ENCODE measurements at places on chromosomes 11 and 22. TPM values are rescaled to one million over a fixed set of nuclear protein-coding genes. Genes with fewer than 3 reads are reported as not detected.
A peak's percentile ranks its signal among the peaks of the same experiment; 100 is the strongest.

TM7SF2 gene
- 19.2 TPM for total RNA-seq

POTEH gene
- total RNA-seq, result not detected

DNA sequence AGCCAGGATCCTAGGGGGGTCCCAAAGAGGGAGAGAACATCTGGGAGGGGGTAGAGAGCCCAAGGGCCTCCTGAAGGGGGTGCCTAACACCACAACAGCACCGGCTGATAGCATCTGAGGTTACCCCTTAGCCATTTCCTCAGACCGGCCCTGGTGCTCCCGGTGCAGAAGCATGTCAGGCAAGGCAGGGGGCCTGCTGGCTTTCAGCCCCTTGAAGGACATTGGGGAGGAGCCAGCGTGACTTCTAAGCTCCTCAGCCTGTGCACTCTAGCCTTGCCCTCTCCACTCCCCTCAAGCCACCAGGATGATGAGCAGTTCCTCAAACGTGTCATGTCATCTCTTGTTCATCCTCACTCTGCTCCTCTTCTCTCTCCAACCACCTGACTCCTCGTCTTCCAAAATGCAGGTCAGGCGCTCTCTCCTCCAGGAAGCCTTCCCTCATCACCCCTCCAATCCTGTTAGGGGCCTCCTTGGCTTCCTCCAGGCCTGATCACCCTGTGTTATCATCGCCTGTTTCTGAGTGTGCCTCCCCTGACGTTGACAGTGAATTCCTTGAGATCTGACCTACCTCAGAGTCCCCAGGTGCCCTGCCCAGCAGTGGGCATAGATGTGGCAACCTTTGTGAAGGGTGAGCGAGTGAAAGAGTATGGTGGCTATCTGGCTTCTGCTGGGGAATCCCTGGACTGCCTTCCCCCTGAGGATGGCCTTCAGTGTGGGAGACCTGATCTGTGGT is 6.1 kb downstream of the P2RY2 start:
- H3K27ac ChIP-seq, result no peak overlapping the region
- no peaks in the 10 kb centered on the region for H3K36me3 ChIP-seq
- no peak overlapping the region for H3K4me3 ChIP-seq
- H3K27me3 ChIP-seq, result peaks cover 7% of the 10 kb centered on the region
- peaks cover under 1% of the 10 kb centered on the region for H3K4me1 ChIP-seq

KCNJ4 gene
- total RNA-seq, result not detected

DNA sequence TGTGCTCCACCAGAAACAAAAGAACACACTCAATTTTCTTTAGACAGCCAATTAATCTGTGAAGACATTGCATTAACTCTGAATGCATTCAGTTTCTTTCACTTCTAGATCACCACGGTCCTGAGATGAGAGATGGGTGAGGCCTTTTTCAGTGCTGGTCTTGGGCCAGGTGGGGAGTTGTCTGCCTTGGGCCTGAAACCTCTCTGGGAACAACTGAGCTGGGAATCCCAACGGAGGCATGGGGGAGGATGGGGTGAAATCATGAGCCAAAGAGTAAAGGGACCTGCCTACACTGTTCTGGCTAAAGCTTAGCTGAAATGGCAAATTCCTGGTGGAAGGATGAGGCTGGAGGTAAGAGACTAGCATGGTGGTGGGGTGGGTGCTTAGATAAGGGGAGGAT is 353.5 kb upstream of the B3GAT1 start:
- no peak overlapping the region for H3K27ac ChIP-seq
- no peak for DNase-seq
- peaks cover 12% of the 10 kb centered on the region for H3K27me3 ChIP-seq
- no peak overlapping the region for H3K4me3 ChIP-seq

DNA sequence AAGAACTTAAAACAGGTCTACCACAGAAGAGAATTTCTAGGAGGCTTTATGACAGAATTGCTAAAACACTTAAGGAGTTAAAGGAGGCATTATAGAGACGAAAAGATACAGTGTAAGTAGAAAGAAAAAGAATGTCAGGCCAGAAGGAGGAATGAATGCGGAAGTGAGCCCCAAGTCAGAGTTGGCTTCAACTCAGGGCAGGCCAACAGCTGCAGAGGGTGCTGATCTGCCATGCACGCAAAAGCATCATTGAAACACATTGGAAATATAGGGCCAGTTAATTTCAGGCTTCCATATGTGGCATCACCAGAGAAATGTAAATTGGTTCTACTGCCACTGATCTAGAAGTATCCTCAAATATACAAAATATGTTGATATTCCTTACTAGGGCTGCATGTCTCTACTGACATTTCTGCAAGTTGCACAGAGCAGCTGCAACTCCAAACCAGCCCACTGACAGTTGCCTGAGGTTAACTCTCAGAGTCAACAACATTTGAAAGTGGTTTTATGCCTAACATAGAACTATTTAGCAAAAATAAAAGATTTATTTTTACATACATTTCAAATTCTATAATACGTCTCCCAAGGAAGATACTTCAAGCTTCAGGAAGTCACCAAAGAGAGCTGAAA is 324.1 kb downstream of the C11orf87 start:
- DNase-seq, result no peak
- H3K27me3 ChIP-seq, result no peaks in the 10 kb centered on the region
- H3K36me3 ChIP-seq, result no peaks in the 10 kb centered on the region
- H3K4me1 ChIP-seq, result no peaks in the 10 kb centered on the region

SLC29A2 gene
- 10.3 TPM for total RNA-seq

DNA sequence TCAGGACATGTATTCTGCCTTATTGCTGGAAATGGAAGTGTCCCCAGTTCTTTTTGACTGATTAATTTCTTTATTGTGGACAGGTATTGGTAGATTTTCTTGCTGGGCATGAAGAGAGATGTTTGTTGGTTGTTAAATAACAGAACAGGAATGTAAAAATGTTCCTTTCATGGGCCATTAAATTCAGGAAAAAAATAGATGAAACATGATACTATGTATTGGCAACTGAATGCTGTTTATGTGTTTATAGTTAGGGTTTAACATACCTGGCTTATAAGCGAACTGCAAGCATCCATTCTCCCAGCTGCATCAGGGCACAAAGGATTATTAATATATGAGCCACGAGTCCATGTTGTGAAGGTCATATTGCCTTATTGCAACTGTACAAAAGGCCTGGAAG is 368.5 kb downstream of the NELL1 start:
- H3K27ac ChIP-seq, result no peak overlapping the region
- H3K36me3 ChIP-seq, result no peaks in the 10 kb centered on the region
- no peak overlapping the region for H3K4me3 ChIP-seq
- no peaks in the 10 kb centered on the region for H3K4me1 ChIP-seq
- no peak for DNase-seq

DNA sequence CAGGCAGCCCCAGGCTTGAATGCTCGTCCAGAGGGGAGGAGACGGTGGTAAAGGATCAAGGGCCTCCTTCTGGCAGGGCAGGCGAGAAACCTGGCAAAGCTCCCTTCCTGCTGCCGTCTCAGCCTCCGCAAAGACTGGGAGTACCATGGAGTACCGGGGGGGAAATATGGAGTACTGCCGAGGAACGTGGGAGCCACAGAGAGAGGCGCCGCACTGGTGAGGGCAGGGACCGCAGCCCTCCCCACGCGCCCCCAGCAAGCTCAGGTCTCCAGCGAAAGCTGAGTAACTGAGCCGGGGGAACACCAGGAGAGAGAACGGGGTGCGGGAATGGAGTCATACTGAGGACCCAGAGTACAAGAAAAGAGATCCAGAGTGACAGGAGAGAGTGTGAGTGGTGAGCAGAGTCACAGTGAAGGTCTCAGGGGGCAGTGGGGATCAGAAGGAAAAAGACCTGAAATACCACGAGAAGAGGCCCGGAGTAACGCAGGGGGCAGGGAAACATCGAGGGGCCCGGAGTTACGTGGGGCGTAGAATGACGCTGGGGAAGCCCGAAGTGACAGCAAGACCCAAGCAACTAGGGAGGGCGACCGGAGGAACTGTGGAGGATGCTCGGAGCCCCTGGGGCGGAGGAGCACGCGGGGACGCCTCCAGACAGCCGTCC is 740 bp downstream of the EML3 start:
- peak overlapping the region; percentile 95 for H3K27ac ChIP-seq
- peak; percentile 68 for DNase-seq
- peaks cover 47% of the 10 kb centered on the region for H3K4me1 ChIP-seq

HEPN1 gene
- not detected for total RNA-seq

DNA sequence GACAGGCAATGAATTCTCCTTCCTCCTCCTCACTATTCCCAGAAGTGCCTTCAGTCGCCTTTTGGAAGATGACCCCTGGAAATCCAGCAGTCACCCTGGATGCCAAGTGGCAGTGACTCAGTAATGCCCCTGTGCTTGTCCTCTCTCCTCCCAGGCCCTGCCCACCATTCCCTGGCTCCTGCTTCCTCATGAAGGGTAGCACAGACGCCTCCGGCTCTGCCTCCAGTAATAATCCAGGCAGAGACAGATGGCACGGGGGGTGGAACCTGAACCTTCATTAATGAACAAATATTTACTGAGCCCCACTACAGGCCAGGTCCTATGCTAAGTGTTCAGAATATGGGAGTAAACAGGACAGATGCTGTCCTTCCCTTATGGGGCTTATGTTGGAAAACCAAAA is 23.2 kb downstream of the SYT13 start:
- H3K4me1 ChIP-seq, result no peaks in the 10 kb centered on the region
- no peaks in the 10 kb centered on the region for H3K36me3 ChIP-seq
- no peak overlapping the region for H3K27ac ChIP-seq
- no peak overlapping the region for H3K4me3 ChIP-seq

PSMC3 gene
- total RNA-seq, result 148 TPM

GRCh38 chr11:12111549-12112520 is 1.4 kb downstream of the MICAL2 start:
- H3K27ac ChIP-seq, result no peak overlapping the region
- no peaks in the 10 kb centered on the region for H3K27me3 ChIP-seq
- peaks cover 45% of the 10 kb centered on the region for H3K4me1 ChIP-seq

DNA sequence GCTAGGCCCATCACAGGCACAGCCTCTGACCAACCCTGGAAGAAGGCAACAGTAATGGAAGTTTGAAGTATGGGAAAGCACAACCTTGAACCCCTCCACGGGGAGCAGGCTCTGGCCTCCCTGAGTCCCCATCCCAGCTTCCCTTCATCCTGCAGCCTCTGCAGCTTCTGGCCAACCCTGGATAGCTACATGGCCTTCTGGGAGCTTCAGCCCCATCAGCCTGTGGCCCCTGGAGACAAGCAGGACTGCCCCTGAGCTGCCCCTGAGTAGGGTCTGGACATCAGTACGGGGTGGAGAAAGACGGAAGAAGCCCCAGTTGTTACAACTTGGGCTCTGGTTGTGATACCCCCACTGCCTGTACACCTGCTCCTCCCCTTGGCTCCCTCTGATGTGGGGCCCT is 113.8 kb upstream of the CD82 start:
- no peak overlapping the region for H3K4me3 ChIP-seq
- H3K27me3 ChIP-seq, result no peaks in the 10 kb centered on the region
- no peaks in the 10 kb centered on the region for H3K36me3 ChIP-seq
- DNase-seq, result no peak

CATSPERZ gene
- not detected for total RNA-seq

DNA sequence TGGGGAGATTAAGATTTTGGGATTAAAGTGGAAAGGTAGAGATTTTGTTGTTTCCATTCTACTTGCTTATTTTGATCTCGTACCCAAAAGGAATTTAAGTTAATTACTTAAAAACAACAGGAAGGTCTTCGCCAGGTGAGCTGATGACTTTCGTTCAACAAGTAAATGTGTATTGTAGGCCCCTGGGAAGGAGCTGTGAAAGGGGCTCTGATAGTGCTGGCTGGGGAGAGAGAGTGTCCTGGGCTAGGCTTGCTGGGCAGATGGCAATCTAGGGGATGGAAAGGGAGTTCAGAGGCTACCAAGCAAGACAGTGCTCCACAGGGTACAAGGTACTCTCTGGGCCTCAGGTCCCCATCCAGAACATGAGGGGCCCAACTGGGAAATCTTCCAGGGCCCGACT is 189.4 kb downstream of the CEP164 start:
- no peaks in the 10 kb centered on the region for H3K4me1 ChIP-seq
- no peak for DNase-seq
- no peak overlapping the region for H3K27ac ChIP-seq
- H3K27me3 ChIP-seq, result peaks cover 6% of the 10 kb centered on the region

CECR2 gene
- total RNA-seq, result not detected

DNA sequence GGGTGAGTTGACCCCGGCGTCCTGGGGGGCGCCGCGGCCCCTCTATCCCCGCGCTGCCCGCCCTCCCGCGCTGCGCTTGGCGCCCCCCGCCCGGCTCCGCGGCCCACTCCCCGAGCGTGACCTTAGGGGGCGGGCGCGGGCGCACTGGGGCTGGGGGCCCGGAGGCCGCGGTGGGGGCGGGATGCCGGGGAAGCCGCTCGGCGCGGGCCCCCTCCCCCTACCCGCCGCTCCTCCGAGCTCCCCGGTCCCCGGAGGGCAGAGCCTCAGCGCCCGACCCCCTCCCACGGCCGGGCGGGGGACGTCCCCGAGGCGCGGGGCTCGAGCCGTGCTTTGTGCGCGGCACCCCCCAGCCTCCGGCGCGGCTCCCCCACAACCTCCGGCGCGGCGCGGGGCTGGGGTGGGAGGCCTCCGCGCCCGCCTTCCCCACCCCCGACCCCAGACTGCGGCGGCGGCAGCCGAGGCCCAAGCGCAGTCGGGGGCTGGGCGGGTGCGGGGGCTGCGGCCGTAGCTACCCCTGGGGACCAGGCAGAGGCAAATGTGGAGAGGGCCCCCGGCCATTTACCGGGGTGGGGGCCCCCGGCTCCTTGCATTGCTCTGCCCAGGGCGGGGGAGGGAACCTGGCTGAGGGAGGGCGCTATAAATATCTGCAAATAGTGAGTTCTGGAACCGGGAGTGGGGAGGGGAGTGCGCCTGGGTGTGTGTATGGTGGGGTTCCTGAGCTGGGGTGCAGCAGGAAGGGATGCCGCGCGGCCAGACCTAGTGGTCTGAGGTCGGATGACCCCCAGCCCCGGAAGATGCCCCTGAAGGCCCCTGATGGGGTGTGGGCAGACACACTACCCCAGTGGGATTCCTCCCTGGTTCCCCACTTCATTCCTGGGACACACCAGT is 988 bp downstream of the MGAT3 start:
- DNase-seq, result no peak
- peaks cover 36% of the 10 kb centered on the region for H3K27me3 ChIP-seq
- no peaks in the 10 kb centered on the region for H3K36me3 ChIP-seq
- peak overlapping the region; percentile 29 for H3K4me3 ChIP-seq
- peaks cover 19% of the 10 kb centered on the region for H3K4me1 ChIP-seq
- H3K27ac ChIP-seq, result no peak overlapping the region

DNA sequence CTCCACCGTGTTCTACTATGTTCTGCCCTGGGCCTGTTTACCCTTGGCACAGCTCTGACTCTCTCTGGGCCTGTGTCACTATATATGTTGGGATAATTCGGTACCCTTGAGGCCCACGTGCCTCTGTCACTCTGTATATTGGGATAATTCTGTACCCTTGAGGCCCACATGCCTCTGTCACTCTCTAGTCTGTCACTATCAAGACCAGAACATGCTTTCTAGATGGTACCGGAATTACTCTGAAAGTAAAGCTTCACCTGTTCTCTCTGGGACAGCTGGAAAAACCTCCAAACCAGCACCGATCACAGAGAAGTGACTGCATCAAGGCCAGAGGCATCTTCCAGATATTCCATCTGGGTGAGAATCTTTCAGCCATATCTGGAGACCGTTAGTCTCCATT is 9.3 kb upstream of the FCHSD2 start:
- H3K27ac ChIP-seq, result no peak overlapping the region
- no peak overlapping the region for H3K4me3 ChIP-seq

- H3K4me3 ChIP-seq, result no peak overlapping the region
- no peak for DNase-seq
- peaks cover 76% of the 10 kb centered on the region for H3K4me1 ChIP-seq
- H3K27me3 ChIP-seq, result no peaks in the 10 kb centered on the region
- H3K36me3 ChIP-seq, result peaks cover 2% of the 10 kb centered on the region
- H3K27ac ChIP-seq, result no peak overlapping the region
Observed at GRCh38 chr11:93526641-93527583, 16.3 kb downstream of the SMCO4 start.

- H3K4me3 ChIP-seq, result no peak overlapping the region
- H3K4me1 ChIP-seq, result no peaks in the 10 kb centered on the region
- no peaks in the 10 kb centered on the region for H3K27me3 ChIP-seq
- H3K27ac ChIP-seq, result no peak overlapping the region
- peaks cover 39% of the 10 kb centered on the region for H3K36me3 ChIP-seq
Observed at GRCh38 chr11:43746670-43747069, 66.1 kb downstream of the HSD17B12 start.

Data from activated CD4-positive, alpha-beta memory T cell treated with anti-CD3 and anti-CD28 coated beads for 36 hours (primary cell).